IMR-90 (cell line): ENCODE measurements at places on chromosomes 2 and 18.

DNA sequence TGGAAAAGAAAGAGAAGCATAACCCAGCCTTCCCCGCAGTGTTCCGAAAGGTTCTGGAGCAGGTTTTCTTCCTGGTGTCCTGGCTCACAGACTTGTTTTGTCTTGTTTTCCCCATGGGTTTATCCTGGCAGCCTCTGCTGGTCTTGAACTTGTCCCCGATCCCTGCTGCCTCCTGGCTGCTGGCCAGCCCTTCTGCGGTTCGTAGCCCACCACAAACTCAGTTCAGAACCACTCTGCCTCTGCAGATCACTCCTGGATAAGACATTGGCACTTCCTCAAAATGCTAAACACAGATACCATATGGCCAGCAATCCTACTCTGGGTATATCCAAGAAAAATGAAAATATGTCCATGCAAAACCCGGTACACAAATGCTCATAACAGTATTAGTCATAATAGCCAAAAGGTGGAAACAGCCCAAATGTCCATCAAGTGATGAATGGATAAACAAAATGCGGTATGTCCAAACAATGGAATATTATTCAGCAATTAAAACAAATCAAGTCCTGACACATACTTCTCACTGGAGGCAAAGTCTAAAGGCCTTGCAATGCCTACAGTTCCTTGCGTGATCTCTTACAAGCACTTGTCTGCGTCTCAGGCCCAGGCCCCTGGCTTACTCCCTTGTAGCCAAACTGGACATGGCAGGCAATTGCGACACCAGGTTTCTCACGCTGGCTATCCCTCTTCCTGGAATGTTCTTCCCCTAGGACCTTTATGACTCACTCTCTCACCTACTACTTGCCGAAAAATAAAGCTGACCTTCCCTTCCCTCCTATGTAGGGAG, 28.0 kb upstream of the ARHGEF4 start:
- DNase-seq, result no peak

- no peak for DNase-seq
These were observed 41.7 kb downstream of the INPP5D start for GRCh38 chr2:233101816-233102215.

GRCh38 chr2:120802158-120802557, 66.5 kb downstream of the GLI2 start:
- DNase-seq, result peak; percentile 56

DNA sequence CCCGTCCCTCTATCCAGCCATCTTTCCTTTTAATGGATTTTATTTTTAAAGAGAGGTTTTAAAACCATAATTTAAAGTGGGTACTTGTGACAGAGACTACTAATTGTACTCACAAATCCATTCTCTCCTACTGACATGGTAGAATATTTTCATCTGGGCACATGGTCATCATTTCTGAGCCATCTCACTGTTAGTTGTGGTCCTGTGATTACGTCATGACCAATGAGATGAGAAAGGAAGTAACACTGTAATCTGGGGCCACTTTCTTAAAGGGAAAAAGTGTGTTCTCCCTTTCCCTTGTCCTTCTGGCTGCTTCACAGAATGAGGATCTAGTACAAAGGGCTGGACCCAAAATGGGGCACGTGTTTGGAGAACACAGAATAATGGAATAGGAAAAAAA, 538.7 kb downstream of the CMPK2 start:
- DNase-seq, result no peak

GRCh38 chr18:63707816-63708215, 5.1 kb downstream of the SERPINB11 start:
- peak; percentile 8 for DNase-seq

- peak; percentile 76 for DNase-seq
These were observed at the start of gene GPC1 for GRCh38 chr2:240435457-240435947. Gene GPC1 (plus strand): TSS chr2:240435663. CDS start chr2:240435919, 256 bp downstream.

- DNase-seq, result peak; percentile 1
These were observed 31.5 kb downstream of the ACVR1C start for GRCh38 chr2:157596992-157597681.

GRCh38 chr2:60644951-60645350, 91.5 kb upstream of the BCL11A start:
- no peak for DNase-seq

GRCh38 chr18:25704494-25704893, 352.5 kb upstream of the ZNF521 start:
- DNase-seq, result no peak

DNA sequence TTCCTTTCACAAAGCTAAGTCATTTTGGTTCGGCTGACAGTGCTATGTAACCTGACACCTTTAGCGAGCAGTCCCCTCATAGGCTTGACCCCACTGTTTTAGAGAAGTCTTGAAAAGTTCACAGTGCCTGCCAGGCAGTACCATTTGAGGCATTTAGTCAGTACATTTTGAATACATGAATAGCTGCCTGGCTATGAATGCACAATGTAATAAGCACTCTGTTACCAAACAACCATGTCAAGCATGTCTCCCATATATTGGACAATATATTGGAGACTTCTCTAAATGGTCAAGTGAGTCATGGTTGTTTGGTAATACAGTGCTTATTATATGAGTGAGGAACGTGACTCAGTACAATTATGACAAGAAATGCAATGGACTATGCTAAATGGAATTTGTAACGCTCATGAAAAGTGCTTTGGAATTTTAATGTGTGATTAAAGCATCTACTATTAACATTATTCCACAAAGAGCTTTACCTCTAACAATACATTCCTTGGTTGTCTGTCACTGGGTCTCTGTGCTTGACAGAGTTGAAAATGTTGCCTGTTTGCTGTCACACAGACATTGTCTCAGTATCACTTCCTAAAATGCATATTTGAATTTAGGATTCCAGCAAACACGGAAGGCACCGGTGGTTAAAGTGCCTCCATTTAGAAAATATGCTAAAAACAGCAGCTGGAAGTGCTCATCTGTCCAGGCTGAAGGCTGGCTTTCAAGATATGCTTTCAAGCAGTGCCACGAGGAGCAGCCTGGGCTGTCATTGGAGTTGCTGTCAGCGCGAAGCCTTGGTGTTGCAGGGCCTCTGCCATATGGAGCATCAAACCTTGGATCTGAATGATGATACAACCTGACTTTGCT, 458.6 kb downstream of the FBXO15 start:
- DNase-seq, result peak; percentile 98

DNA sequence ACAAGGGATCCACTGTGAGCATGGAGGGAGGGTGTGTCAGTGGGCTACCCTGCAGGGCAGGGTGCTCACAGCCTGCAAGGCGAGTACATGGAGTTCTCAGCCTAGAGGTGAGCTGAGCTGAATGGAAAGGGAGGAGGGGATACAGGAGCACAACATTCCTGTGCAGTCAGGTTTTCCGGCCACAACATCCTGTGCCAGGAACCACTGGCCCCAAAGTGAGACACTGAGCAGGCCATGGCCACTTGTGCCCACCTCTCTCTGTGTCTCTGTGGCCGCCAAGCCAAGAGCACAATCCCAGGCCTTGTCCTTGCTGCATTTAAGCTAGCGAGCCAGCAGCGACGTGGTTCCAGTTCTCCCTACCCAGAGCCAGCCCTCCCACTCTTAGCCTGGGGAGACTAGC, 6.1 kb downstream of the DOK1 start:
- DNase-seq, result no peak

DNA sequence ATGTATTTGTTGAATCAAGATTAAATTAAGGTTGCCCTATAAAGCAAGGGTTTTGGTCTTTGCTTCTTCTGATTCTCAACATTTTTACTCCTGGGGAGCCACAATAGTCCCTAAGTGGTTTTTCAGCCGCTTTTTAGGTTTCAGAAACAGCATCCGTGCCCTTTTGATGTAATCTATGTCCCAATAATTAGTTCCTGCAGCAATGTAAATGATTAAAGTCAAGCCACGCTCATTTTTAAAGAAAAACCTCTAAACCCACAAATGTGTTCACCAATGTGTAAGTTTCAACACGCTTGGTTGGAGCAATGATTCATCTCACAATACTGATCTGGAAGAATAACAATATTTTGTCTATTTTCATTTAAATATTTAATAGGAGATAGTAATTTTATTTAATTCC, 5.6 kb downstream of the ARL4C start:
- DNase-seq, result no peak

GRCh38 chr2:141557329-141558095, 573.3 kb downstream of the LRP1B start:
- DNase-seq, result peak; percentile 92

GRCh38 chr2:150647943-150648342, 160.5 kb upstream of the RND3 start:
- DNase-seq, result no peak

DNA sequence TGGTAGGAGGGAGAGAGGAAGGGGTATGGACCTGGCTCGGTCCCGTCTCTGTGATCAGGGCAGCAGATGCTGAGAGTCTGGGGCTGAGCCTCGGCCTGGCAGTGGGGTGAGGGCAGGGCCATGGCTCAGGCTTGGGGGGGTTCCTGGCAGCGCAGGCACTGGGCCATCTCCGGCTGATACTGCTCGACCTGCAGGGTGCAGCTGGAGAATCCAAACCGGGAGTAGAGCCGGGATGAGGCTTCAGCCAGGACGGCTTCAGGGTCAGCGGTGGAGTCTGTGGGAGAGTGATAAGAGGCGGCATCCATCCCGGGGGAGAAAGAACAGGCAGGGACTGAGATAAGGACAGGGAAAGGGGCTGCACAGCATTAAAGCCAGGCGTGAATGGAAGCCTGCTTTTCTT, 7.7 kb downstream of the SLC30A3 start:
- DNase-seq, result no peak

DNA sequence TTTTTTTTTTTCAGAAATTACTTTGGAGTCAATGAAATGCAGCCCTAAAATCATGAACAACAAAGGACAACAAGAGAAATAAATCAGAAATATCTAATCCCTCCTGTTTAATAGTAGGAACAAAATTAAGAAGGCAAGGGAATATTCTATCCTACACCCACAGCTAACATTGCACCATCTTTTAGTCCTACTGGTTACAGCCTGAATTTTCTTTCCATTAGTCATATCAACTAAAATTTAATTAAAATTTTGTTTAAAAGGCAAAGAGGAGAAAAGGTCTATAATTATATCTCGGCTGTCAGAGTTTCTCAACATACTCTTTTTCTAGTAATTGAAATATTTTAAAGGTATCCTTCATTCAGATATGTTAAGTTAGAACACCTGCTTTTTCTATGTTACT, 61.9 kb downstream of the DTNA start:
- DNase-seq, result peak; percentile 35

GRCh38 chr2:167181134-167181533, 292.9 kb downstream of the XIRP2 start:
- DNase-seq, result peak; percentile 79

GRCh38 chr2:75311993-75312392, 112.7 kb upstream of the TACR1 start:
- DNase-seq, result no peak

- no peak for DNase-seq
These were observed 890.8 kb upstream of the KLHL29 start for GRCh38 chr2:22494156-22494555.

DNA sequence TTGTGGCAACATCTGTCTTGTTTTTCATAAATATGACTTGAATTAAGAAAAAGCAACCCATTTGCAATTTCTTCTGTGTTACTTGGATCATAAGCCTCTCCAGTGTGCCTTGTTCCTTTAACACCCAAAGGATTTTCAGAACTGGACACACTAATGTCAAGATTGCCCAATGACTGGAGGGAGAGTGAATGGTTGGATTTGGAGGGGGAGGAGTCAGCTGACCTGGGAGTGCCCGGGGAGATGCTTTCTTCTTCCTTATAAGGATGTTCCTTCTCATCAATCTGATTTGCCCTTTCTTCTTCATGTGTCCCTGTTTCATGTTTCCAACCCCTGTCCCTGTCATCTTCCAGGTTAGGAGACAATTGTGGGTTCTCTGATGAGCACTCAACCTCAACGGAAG, 48.8 kb downstream of the ALPK2 start:
- peak; percentile 43 for DNase-seq

DNA sequence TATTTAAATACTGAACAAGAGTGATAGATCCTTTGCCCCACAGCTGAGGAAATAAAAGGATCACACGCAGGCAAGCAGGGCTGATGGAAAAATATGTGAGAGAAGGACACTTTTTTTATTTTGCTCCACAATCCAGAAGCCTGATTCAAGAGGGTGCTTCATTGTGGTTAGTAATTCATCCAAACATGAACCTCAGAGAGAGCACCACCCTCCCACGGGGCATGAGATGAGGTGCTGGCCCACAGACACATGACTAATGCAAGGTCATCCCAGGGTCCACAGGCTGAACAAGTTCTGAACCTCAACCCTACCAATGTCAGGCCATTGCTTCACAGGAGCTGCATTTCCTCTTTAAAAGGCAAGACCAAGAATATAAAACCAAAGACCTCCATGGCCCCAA, 239.6 kb downstream of the MREG start:
- DNase-seq, result peak; percentile 94

- DNase-seq, result no peak
These were observed 62.6 kb upstream of the FN1 start for GRCh38 chr2:215498431-215498830.

- no peak for DNase-seq
These were observed 28.0 kb downstream of the ANKRD29 start for GRCh38 chr18:23634692-23635091.

DNA sequence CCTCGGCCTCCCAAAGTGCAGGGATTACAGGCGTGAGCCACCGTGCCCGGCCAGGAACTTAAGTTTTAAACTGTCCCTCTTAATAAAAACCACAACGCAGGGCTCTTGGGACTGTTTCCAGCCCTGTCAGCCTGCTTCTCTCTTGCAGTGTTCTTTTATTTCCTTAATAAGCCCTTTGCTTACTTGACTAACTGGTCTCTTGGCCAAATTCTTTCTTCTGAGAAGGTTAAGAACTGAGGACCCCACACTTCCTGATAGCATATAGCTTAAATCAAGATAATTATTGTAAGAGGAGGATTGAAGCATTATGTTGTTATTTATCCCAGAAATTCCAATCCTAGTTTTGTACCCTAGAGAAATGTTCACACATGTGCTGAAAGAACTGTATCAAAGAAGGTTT, 128.2 kb upstream of the UXS1 start:
- no peak for DNase-seq

DNA sequence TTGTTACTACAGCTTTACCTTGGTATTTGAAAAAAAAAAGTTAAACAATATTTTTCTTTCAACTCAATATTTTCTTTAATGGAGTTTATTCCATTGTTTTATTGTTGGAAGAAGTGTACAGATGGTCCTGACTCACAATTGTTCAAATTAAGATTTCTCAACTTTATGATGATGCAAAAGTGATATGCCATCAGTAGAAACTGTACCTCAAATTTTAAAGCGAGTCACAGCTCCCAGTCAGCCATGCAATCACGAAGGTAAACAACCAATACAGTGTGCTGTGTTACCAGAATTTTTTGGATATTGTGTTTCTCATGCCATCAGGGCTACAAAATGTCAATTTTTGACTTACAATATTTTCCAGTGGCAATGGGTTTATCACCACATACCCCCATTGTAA, 54.0 kb upstream of the COL5A2 start:
- DNase-seq, result peak; percentile 58

DNA sequence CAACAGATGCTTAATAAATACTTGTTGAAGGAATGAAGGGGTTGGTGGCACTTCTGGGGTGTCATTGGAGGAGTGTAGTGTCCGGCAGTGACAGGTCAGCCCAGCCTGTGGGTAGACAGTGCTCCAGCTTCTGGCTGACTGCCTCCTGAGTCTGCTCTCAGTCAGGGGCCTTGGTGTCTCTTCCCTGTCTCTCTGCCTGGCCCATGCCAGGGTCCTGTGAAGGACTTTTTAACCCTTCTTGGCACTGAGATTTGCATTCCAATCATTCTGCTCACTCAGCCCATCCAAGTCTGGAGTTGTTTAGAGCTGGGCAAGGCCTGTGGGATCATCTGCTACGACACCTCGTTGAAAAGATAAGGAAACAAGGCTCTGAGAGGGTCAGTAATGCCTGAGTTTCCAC, 1.4 kb upstream of the KCNK3 start:
- DNase-seq, result no peak
